AG10803 (cell line): ENCODE measurements at places on chromosomes 2 and 18.

GRCh38 chr18:48905513-48905912 is 45.3 kb downstream of the SMAD7 start:
- no peak for DNase-seq

GRCh38 chr2:85999061-85999831 is 106.4 kb downstream of the POLR1A start:
- peak; percentile 54 for DNase-seq

DNA sequence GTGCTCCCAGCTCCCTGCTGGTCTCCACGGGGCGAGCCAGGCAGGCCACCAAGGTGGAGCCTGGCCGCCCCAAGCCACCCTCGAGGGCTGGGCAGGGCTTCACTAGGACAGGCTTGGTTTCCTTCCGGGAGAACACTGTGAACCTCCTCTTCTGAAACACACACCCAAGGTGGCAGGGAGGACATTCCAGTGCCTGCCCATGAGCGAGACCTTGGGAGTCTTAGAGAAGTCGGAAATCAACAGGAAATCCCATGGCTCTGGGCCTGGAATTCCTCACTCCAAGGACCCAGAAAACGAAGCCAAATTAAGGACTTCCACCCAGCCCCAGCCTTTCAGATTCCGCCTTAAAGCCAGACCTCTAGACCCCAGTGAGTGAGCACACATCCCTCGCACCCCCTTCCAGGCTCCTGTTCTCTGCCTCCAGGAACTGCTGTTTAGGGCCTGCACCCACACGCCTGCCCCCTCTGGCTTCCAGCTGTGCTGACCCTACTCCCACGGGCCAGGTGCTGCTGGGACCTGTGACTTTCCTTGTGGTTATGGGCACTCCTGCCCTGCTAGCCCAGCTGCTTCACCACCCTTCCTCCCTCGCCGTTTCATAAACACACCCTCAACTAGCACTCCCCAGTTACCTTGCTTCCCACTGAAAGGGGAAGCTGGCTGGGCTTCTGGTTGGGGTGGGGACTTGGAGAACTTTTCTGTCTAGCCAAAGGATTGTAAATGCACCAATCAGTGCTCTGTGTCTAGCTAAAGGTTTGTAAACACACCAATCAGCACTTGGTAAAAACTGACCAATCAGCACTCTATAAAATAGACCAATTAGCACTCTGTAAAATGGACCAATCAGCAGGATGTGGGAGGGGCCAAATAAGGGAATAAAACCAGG is 13.7 kb downstream of the GPR17 start:
- no peak for DNase-seq

- DNase-seq: peak; percentile 85
These were observed 173.3 kb upstream of the ZFP36L2 start for GRCh38 chr2:43399515-43400264.

GRCh38 chr2:36912695-36913094 is 53.6 kb downstream of the STRN start:
- peak; percentile 16 for DNase-seq

DNA sequence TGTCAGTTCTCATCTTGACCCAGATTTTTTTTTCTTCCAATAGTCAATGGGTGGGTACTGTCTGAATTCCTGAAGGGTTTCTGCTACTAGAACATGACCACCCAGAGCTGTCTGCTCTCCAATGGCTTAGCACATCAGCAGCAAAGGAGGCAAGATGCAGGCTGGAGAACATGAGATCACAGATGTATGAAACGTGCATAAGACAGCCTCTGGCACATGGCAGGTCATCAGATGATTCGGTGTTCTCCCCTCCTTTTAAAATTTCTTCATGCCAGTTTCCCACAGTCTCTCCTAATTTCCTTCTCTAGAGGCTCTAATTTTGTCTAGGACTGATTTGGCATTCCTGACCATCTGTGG is 359.3 kb upstream of the TNP1 start:
- DNase-seq: peak; percentile 35

DNA sequence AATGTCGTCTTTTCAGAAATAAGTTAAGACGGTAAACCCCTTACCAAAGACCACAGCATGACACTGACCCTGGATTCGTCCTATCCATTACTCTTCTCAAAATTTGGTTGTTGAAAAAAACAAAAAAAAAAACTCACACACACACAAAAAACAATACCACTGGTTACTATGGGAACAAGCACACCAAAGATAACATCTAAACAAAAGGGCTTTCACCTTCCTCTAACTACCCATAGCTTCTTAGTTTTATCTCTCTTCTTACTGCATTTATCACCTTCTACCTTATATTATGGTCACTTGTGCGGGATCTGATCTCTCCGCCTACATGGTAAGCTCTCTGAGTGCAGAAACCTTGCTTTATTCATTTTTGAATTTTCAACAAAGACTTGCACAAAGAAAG is 192.7 kb downstream of the STK39 start:
- no peak for DNase-seq

DNA sequence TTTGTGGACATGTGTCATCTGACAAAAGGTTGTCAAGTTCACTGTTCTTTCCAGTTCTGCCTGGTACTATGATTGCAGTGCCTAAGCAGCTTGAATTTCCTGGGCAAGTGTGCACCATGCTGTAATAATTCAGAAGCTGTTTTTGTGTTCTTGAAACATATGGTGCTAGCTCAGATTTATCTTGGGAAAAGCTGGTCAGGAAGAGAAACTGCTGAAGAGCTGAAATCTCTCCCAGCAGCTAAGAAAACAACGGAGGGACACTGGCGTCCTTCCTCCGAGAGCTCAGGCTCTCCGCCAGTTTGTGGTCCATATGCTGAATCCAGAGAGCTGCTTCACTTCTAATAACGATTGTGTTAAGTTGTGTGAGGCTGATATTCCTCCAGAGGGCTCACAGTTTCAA is 642.0 kb downstream of the DPP10 start:
- DNase-seq: no peak

- DNase-seq: no peak
These were observed 95.3 kb upstream of the TEX51 start for GRCh38 chr2:126803434-126803775.

DNA sequence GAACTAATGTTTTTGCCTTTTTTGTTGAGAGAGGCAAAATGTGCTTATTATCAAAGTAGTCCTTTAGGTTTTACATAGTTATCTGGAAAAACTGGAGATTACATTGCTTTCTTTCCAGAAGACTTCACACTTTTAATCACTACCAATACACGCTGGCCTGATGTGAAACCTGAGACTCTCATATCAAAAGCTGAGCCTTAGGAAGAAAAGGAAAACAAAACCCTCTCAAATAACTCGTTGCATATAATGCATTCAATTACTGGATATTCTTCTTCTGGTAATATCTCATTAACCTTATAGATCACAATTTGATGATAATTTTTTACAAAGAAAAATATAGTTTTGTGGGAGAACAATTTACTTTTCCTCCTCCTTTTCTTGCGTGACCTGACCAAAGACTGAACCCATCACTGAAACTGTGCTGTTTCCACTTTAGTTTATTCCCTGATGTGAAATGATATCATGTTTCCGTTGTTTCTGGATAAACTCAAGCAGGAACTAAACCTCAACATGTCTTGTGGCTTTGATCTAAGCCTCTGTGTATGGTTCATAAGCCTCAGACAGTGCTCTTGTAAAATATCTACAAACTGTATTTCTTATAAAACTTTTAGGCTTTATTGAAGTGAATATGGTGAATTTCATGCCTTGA is 332.4 kb downstream of the GULP1 start:
- peak; percentile 63 for DNase-seq

- peak; percentile 26 for DNase-seq
These were observed 102.1 kb downstream of the PXDN start for GRCh38 chr2:1642066-1642861.

DNA sequence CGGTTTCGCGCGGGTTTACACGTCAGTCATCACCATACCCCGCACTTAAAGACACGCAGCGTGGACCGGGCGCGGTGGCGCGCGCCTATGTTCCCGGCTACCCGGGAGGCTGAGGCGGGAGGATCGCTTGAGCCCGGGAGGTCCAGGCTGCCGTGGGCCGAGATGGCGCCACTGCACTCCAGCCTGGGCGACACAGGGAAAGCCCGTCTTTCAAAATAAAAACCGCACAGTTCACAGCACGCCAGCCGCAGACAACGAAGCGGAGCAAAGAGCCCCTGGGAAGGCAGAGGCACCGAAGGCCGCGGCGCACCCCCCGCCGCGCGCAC is 328 bp downstream of the DTYMK start:
- DNase-seq: no peak

DNA sequence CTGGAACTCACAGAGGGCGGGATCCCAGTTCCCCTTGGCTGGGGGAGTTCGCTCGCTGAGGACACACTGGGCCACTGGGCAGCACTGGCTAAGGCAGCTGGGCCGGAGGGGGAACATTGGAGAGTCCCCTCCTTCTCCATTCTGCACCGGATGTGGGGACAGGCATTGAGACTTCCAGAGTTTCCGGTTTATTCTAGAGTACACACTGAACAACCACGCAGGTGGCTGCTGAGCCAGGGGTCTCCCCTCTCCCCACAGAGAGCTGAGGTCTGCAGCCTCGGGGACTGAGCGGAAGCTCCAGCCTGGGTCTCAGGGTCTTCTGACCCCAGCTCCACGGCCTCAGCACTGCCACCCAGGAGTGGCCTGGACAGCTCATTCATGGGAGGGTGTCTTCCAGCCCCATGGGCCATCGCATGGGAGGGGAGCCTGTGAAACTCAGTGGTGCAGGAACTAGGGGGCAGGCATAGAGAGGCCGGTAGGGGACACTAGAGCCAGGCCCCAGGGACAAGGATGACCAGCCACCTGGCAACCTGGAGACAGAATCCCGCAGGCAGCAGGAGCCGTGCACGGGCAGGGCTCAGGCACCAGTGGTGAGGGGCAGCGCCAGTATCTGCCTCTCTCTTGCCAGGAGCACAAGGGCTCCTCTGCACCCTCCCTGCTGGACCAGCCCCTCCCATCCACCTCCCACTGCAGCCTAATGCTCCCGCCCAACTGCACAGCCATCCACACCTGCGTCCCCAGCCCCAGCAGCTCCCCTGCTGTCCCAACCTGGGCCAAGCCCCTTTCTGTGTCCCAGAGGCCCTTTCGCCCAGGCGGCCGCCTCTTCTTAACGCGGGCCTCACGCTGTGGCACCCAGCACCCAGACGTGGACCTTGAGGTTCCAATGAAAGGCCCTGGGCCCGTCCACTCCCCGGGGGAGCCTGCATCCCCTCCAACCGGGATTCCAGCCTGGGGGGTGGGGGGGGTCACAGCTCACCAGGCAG is 45.1 kb upstream of the GPC1 start:
- no peak for DNase-seq

- DNase-seq: no peak
These were observed 12.1 kb downstream of the LCLAT1 start for GRCh38 chr2:30459140-30459539.

- DNase-seq: no peak
These were observed 20.6 kb downstream of the CIDEA start for GRCh38 chr18:12274793-12275192.

GRCh38 chr2:203918264-203918663 is 18.3 kb upstream of the ICOS start:
- no peak for DNase-seq

GRCh38 chr18:80258640-80259039 is 11.3 kb upstream of the PARD6G start:
- DNase-seq: no peak

- no peak for DNase-seq
These were observed at the start of gene SLC23A3 for GRCh38 chr2:219169930-219170654. SLC23A3 (minus strand) TSS chr2:219170029; CDS start chr2:219169984, 45 bp downstream.

GRCh38 chr2:230840301-230840700 is 24.4 kb upstream of the ITM2C start:
- no peak for DNase-seq

- DNase-seq: no peak
These were observed 69.6 kb downstream of the APLF start for GRCh38 chr2:68537011-68537410.

DNA sequence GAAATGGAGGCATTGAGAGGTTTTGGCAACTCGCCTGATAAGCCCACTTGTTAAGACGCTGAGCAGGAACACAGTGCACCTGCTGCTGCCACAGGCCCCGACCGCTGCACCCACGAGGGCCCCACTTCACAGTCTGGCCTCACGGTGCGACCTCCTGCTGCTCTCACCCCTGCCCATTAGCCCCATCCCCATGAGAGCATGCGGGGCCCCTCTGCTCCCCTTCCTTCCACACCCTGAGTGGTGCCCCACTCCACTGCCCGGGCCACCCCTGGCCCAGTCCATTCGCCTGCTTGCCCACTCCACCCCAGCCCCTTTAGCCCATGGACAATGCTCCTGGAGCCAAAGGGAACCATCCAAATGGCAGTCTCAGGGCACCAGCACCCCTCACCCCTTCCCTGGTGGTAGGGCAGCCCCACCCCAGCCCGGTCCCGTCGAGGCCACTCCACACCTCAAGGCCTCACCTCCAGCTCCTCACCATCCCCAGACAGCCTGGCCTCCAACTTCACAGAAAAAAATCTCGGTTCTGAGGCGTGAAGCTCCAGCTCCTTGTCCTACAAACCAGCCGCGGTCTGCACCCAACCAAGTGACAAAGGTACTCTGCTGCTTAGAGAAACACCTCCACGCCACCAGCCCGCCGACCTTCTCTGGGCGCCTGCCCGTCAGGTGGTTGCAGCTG is 6.7 kb upstream of the GPR55 start:
- DNase-seq: no peak

DNA sequence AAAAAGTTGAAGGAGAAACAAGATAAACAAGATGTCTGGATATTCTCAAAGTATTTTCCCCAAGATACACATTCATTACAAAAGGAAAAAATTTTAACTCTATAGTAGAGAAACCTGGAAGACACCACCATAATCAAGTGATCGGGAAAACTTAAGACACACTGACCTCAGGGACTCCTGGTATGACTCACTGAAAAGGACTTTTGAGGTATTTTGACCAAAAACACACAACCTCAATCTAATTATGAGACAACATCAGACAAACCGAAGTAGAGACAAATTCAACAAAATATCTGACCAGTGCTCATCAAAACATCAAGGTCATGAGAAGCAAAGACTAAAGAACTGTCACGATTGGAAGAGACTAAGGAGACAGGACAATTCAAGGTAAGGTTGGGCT is 34.7 kb downstream of the LPIN2 start:
- peak; percentile 42 for DNase-seq

DNA sequence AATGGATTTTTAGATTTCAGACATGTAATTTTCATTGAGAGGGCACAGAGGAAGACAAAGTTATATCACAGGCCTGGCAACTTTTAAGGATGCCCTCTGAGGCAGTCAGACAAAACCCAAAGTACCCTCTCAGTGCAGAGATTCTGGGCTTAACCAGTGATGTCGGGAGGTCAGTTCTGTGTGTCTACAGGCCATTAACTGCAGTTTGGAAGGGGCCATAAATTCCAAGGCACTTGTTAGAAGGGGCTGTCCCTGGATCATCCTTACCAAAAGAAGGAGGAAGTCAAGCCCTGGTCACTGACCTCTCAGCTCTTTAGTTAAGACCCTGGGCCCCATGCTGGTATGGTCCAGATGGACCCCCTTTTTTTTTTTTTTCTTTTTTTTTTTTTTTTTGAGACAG is 60.7 kb downstream of the LRRFIP1 start:
- no peak for DNase-seq

DNA sequence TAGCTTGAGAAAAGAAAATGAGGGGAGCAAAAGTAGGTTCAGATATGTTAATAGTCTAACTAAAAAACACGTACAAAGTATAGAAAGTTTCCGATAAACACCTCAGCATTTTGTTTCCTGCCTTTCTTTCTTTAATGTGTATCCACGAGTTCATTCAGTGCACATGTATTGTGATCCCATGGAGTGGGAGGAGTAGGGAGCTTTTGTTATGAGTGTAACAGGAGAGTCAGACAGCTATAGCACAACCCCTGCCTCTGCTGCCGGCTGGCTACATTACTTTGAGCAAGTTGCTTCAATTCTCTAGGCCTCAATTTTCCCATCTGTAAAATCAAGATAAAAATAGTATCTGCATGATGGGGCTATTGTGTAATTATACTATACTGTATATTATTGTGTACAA is 249.2 kb upstream of the FIGN start:
- no peak for DNase-seq

- no peak for DNase-seq
These were observed 274.1 kb downstream of the ALPK2 start for GRCh38 chr18:58354791-58355190.
